Glomerular endothelial cell (primary cell): ENCODE measurements at places on chromosomes 16 and 17. TPM values are rescaled to one million over a fixed set of nuclear protein-coding genes. Genes with fewer than 3 reads are reported as not detected.

The TRIM47 gene
- 90.3 and 98.8 TPM in 2 replicates for total RNA-seq

The ARL5C gene
- total RNA-seq: not detected in 2 replicates

The SLC4A1 gene
- not detected in 2 replicates for total RNA-seq

The TNS4 gene
- total RNA-seq: not detected in 2 replicates

The GDPD3 gene
- 0.82 and 5.3 TPM in 2 replicates for total RNA-seq

The PRAC1 gene
- total RNA-seq: not detected in 2 replicates

The TEN1 gene
- total RNA-seq: 15.1 and 27.1 TPM in 2 replicates
